ENCODE measurements at places on chromosomes 7 and 10.
A peak's percentile ranks its signal among the peaks of the same experiment; 100 is the strongest.

GRCh38 chr10:124059551-124059950, 33.8 kb downstream of the CHST15 start:
- no peak for DNase-seq

DNA sequence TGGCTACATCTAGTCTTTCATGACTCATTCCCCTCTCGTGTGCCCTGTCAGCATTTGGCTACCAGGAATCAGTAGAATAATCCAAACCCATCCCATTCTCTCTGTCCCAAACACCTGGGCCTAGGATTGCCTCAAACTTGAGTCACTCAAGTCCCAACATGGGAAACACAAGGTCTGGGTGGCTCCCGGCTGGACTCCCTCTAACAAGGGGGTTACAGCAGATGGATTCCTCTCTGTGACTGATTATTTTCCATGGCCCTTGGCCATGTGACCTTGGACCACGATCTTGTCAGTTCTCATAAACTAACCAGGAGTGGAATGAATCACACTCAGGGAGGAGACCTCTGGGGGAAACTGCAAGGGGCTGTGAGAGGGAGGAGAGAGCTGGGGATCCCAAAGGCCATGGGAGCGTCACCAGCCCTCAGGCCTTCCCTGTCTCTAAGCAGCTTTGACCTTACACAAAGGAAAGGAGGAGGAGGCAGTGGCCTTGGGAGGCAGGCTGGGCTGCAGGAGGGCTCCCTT, 533.1 kb downstream of the KCNMA1 start:
- DNase-seq = no peak

- no peak for DNase-seq
Observed at GRCh38 chr7:111264111-111264868, 173.4 kb downstream of the LRRN3 start.

DNA sequence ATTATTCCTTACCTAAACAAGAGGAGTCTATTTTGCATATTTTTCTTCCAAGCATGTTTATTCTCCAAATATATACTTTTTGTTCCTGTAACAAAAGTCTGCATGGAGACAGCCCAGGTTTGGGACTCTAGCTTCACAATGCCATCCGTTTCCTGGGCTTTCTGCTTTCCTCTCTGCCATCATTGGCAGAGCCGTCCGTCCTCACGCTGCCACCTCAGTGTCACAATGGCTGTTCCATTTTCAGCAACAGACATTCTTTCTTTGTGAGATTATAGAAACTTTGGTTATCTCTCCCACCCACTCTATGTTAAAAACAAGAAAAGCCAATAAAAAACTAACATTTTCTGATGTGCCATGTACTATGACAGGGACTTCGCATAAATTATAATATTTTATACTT, 825.2 kb downstream of the REEP3 start:
- DNase-seq = no peak

GRCh38 chr10:70886921-70887665, 1.3 kb downstream of the PCBD1 start:
- no peak for DNase-seq

GRCh38 chr7:33886149-33886623, 19.2 kb upstream of the BMPER start:
- peak; percentile 39 for DNase-seq

DNA sequence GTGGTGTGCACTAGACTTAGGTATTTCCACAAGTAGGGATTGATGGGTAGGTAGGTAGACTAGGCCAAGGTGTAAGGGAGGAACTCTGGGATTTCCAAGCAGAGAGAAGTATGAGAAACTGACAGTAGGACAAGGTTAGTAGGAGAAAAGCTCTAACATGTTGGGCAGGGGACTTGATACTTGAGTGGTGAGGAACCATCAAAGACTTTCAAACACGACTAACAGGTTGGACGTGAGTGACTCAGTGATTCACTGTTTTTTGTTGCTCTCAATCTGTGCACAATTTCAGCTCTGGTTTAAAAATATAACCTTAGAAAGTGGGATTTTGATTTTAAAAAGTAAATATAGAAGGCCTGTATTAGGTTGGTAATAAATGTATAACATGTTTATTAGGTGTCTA, 44.4 kb downstream of the KLHDC10 start:
- no peak for DNase-seq

DNA sequence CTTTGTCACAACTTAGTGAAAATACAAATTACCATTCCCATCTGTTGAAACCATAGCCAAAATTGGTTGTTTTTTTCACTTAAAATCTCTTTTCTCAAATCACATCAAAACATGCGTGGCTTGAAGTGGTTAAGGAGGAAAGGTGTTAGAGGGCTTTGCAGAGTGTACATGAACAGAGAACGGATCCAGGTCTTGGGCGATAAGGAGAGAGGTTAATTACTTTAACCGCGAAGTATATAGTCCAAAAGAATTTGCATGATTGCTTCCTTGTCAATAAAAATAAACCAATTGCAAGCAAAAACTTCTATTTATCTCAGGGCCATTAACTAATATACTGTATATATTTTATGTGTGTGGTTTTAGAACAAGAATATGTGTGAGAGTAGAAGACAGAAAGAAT, 813.9 kb upstream of the SORCS1 start:
- no peak for DNase-seq

DNA sequence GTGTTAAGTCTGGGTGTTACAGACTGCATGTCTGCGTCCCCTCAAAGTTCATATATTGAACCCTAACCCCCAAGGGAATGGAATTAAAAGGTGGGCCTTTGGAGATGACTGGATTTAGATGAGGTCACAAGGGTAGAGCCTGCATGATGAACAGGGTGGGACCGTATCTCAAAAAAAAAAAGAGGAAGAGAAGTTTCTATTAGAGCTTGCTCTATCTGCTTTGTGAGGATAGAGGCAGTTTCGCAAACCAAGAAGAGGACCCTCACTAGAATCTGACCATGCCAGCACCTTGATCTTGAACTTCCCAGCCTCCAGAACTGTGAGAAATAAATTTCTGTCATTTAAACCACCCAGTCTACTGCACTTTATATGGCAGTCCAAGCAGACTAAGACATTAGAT, 1.4 kb downstream of the KIN start:
- DNase-seq = no peak

- DNase-seq = no peak
Observed at GRCh38 chr7:38542156-38542555, 89.0 kb downstream of the AMPH start.

GRCh38 chr10:67837541-67838314, at the start of gene DNAJC12:
Gene DNAJC12, minus strand, starts transcription at chr10:67838188. Its CDS starts 177 bp downstream, at chr10:67838011.
- DNase-seq = peak; percentile 73

- DNase-seq = no peak
Observed at GRCh38 chr7:47344171-47344955, 237.5 kb downstream of the TNS3 start.

GRCh38 chr10:71379118-71379766, 17.5 kb upstream of the CDH23 start:
- no peak for DNase-seq

DNA sequence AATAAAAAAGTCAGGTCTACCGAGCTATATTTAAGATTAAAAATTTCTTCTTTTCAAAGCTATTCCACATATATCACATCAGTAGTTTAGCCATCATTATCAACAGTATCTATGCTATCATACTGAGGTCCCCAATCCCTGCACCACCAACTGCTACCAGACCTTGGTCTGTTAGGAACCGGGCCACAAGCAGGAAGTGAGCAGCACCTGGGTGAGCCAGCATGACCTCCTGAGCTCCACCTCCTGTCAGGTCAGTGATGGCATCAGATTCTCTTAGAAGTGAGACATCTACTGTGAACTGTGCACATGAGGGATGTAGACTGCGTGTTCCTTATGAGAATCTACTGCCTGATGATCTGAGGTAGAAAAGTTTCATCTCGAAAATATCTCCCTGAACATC, 632.1 kb upstream of the KCND2 start:
- DNase-seq = no peak

- no peak for DNase-seq
Observed at GRCh38 chr10:130333185-130333584, 197.0 kb downstream of the GLRX3 start.

- no peak for DNase-seq
Observed at GRCh38 chr10:69481305-69481704, 30.0 kb downstream of the TSPAN15 start.

- no peak for DNase-seq
Observed at GRCh38 chr7:132261327-132262159, 314.7 kb downstream of the PLXNA4 start.

- peak; percentile 23 for DNase-seq
Observed at GRCh38 chr10:53997953-53998352, 803.1 kb downstream of the PCDH15 start.

GRCh38 chr7:31337002-31337565, 3.4 kb downstream of the NEUROD6 start:
- no peak for DNase-seq

- no peak for DNase-seq
Observed at GRCh38 chr10:26682931-26683330, 14.6 kb upstream of the PDSS1 start.

GRCh38 chr10:81900989-81901388, 26.0 kb downstream of the NRG3 start:
- no peak for DNase-seq
